HEK293T (cell line): ENCODE measurements at places on chromosomes 3 and 15.

DNA sequence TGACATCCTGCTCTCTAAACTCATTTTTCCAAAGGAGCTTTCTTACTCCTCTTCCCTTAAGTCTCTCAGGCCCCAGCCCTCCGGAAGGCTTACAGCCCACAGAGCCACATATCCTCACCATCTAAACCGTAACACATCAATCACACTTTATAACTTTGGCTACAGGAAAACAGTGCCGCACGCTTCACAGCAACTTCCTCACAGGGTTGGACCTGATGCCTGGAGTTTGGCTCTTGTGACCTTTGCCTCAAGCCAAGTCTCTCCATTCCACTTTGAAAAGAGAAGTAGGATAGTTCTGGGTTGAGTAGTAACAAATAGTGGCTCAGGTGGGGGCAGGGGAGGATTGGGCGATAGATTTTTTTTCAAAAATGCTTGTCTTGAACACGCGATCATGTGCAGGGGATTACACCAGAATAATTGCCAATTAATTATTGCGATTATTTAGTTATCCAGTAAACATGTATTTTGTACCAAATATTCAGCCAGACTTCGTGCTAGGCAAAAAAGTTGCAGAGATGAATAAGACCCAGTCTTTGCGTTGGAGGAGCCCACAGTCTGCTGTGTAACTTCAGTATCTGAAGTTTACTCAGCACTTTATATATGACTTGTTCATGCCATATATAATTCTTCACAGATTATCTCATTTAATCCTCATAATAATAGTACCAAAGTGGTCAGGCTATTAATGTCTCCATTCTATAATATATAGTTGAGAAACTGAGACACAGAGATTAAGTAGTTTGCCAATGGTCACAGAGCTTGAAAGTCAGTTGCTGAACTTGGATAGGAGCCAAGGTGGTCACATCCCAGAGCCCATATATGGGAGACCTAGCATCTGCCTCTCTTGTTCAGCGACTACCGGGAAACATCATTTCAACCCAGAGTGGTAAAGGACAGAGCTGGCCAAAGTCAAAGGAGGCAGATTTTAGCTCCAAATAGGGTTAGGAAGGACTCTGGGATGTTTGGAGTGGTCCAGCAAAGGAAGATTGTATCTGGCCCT lies 2.4 kb upstream of the ETV5 start:
- DNase-seq, result no peak

GRCh38 chr15:81379269-81379668 lies 5.3 kb upstream of the TMC3 start:
- DNase-seq, result no peak

- DNase-seq, result no peak
Measured at GRCh38 chr15:51342227-51342999, 958 bp downstream of the GLDN start.

DNA sequence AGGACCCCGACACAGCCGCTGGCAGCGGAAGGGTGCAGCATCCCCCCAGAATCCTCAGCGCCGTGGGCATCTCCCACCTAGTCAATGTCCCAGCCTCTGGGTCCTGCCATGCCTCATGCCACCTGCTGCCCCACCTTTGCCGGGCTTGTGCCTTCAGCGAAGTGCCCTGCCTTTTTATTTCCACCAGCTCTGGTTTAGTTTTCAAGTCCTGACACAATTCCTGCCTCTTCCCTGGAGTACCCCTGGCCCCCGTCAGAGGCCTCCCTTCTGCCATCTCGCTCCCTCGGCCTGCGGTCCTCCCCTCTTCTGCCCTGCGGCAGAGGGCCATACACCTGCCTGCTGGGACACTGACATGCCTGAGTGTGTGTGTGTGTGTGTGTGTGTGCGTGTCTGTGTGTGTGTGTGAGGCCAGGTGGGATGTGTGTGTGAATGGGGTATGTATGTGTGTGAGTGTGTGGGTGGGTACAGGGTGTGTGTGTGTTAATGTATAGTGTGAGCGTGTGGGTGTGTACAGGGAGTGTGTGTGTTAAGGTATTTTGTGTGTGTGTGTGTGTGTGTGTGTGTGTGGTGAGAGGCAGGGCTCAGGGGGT lies 129.9 kb downstream of the SMAD6 start:
- DNase-seq, result no peak

DNA sequence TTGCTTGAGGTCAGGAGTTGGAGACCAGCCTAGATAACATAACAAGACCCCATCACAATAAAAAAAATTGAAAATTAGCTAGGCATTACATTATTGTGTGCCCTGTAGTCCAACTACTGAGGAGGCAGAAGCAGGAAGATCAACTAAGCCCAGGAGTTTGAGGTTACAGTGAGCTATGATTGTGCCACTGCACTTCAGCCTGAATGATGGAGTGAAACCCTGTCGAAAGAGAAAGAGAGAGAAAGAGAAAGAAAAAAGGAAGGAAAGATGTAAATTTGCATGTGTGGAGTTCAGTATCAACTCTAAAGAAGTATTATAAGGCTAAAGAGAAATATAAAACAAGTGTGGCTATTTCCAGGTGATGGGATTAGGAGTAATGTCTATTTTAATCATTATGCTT lies 661.4 kb downstream of the RBMS3 start:
- DNase-seq, result no peak

DNA sequence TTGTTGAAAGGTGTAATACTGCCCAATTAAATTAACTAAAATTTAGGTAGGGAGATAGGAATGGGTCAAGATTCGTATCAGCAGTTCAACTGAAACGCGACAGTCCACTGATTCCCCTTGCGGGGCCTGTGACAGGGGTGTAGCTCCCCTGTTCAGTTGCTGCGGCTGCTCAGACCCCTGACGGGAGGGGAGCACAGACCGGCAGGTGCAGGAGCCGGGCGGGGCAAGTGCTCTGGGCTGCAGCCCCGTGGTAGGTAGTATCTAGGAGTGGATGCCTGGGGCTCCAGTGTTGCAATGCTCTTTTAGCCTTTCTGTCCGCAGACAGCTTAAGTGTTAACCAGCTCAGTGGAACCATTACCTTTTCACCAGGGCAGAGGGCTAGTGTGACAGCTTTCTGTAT lies 164.9 kb downstream of the ROBO2 start:
- DNase-seq, result no peak

- no peak for DNase-seq
Measured at GRCh38 chr3:25349828-25350724, 78.0 kb upstream of the RARB start.

DNA sequence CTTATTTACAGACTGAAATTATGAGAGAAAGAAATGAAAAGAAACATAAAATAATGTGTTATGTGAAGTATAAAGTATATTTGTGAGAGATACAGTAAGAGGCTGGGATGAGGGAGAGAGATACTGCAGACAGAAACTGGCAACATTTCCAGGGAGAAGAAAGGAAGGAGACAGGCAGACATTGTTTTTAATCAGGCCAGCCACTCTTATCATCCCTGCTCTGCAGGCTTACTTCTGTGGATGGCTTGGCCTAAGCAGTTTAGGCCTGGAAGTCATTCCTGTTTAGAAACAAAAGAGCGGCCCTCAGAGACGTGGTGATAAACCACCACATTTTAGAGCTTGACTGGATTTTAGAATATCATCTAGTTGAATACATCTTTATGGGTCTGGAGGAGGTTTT lies 12.4 kb downstream of the PCCB start:
- no peak for DNase-seq

GRCh38 chr3:29887451-29887850 lies 606.6 kb downstream of the RBMS3 start:
- no peak for DNase-seq

- no peak for DNase-seq
Measured at GRCh38 chr15:29904757-29905417, 82.6 kb upstream of the TJP1 start.

DNA sequence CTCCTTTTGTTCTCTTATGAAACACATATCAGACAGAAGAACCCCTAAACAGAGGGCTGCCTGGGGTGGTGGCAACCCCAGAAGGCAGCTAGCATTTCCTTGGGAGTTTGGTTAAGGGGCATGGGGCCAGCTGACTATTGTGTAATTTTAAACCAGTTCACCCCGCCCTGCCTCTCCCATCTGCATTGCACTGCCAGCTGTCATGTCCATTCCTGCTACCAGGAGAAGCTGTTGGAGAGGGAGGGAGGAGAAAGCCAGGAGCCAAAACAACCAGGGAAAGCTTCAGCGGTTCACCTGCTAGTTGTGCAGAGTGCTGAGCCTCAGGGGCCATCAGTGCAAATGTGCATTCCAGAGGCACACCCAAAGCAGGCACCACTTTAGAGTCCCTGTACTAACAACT lies 47.6 kb upstream of the ATP1B3 start:
- no peak for DNase-seq

GRCh38 chr3:4467522-4467867 lies 426 bp upstream of the SUMF1 start:
- DNase-seq, result no peak

DNA sequence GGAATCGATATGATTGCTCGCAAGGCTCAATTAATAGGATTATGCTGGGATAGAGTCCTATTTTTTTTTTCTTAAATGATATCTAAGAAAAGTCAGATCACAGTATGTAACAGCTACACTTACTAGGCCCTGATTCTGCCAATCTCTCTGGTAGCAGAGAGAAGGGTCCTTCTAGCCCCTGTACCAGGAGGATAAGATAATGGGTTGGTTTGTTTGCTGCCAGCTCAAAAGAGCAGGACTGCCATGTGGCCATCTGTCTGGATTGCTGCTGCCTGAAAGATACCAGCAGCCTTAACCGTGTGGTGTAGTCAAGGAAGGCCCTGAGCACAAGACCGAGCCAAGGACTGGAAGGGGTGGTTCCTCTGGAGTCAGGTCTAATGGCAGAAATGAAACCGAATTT lies 236.4 kb downstream of the KLF13 start:
- no peak for DNase-seq

DNA sequence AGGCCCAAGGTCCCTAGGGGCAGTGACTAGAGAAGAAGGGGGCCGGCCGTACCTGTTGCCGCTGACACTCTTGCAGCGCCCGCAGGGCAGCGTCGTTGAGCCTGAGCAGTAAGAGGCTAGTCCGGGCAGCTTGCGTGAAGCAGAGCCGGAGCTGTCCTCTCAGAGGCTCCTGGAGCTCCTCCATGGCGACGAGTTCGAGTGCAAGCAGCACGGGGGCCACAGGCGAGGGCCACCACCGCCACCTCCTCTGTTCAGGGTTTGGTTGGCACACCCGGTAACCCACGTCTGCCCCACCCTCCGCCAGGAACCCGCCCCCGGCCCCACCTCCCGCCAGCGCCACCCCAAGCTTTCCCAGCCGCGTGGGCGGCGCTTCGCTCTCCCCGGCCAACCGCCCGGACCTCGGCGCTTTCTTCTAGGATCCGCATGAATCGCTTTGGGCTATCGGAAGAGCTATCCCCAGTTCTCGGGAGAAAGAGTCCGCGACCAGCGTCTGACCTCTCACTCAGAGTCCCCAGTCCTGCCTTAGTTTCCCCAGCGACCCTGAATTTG lies at the start of gene ELL3:
Gene ELL3, minus strand, starts transcription at position 249 of the 549 bp plus-strand sequence. Its CDS starts 65 bp downstream, at position 184.
- no peak for DNase-seq

GRCh38 chr15:72161361-72162132 lies 36.0 kb downstream of the GRAMD2A start:
- DNase-seq, result no peak

- no peak for DNase-seq
Measured at GRCh38 chr3:76866729-76867408, 173.0 kb upstream of the ROBO2 start.

- DNase-seq, result no peak
Measured at GRCh38 chr3:126666658-126667528, 12.0 kb upstream of the TXNRD3 start.

GRCh38 chr3:16917256-16917935 lies 32.6 kb downstream of the PLCL2 start:
- DNase-seq, result no peak

- DNase-seq, result no peak
Measured at GRCh38 chr3:60953351-60953750, 297.9 kb downstream of the FHIT start.

DNA sequence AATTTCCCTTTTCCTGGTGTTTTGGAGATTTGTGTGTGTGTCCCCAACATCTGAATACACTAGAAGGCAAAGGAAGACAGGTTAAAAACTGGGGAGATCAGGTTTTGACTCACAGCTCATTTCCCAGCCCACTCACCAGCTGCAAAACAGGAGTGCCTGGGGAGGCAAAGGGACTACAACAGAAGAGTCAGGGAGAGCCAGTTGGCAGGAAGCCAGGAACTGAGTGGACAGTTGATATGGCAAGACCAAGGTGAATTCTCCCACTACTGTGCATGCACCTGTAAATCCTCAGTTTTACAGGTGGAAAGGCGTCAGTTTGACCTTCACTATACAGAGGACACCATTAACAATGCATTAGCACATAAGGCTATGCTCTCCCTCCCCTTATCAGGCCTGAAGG lies 901.5 kb upstream of the SEMA6D start:
- no peak for DNase-seq

GRCh38 chr3:124834723-124835718 lies 52.1 kb downstream of the ITGB5 start:
- DNase-seq, result no peak

DNA sequence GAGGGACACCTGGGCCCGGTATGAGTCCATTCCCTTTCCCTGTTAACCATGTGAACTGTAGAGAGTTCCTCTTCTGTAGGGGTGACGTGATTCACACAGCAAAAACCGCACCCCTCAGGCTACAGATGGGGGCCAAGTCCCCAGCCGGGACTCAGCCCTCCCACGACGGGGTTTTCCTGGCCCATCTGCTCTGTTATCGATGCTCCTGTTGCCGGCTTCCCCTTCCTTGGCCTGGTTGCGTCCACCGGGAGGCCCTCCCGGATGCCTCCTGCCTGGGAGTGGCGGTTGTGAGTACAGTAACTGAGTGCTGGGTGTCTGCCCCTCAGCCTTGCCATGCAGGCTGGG lies 817 bp upstream of the PLXNA1 start:
- DNase-seq, result no peak

- DNase-seq, result no peak
Measured at GRCh38 chr15:45180201-45180600, 7.6 kb downstream of the SHF start.

- DNase-seq, result no peak
Measured at GRCh38 chr3:56753206-56753820, 48.4 kb downstream of the ARHGEF3 start.

GRCh38 chr15:57545995-57546394 lies 45.7 kb upstream of the MYZAP start:
- DNase-seq, result no peak

GRCh38 chr3:114562557-114562956 lies 268.7 kb downstream of the TIGIT start:
- no peak for DNase-seq
